ENCODE measurements at places on chromosomes 2 and 18.

DNA sequence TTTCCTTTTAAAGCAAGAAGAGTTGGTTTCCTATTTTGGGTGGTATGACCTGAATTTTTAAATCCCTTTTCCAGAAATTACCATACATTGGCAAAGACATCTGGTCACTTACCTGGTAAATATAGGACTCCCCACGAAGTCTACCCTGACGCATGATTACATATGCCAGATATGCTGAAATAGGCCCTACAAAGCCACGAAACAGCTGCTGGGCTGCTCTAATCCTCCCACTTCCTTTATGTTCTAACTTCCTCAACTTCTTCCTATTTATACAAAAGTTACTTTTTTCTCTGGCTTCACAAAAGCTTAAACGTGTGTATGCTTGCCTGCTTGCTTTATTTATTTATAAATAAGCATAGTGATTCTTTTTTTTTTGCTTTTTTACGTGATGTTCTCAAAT, 186.0 kb upstream of the EPHA4 start:
- DNase-seq: no peak

DNA sequence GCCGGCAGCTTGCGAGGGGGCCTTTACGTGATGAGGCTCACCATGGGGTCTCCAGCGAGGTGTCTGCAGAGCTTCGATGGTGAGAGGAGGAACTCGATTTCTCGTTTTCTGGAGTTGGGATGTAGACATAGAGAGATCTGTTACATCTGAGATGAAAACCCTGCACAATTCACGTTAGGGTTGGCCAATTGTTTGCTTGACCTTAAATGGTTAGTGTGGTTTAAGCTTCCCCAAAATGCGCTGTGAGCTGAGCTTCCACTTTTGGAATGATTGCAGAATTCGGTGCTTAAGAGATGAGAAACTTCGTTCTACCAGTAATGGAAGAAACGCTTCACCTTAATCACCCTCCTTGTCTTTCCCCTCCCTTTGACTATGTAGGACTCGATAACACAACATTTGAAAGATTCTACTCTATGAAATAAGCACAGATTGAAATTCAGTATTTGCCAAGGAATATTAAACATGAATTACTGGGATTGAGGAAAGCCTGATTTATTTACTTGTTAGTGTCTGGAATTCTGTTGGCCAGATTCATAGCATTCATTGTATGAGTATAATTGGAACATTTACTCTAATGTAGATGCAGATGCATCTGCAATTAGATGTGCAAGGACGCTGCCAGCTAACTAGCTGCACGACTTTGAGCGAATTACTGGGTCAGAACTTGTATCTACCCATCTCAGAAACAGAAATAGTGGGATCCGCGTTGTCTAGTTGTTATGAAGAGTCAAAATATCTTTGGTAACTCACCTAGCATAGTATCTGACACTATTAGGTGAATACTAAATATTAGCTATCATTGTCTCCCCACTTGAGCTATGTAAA, 1.6 kb upstream of the KLF7 start:
- no peak for DNase-seq

GRCh38 chr2:172726172-172726735, 9.4 kb upstream of the RAPGEF4 start:
- no peak for DNase-seq

- no peak for DNase-seq
Measured at GRCh38 chr2:182890773-182891378, 24.4 kb upstream of the FRZB start.

DNA sequence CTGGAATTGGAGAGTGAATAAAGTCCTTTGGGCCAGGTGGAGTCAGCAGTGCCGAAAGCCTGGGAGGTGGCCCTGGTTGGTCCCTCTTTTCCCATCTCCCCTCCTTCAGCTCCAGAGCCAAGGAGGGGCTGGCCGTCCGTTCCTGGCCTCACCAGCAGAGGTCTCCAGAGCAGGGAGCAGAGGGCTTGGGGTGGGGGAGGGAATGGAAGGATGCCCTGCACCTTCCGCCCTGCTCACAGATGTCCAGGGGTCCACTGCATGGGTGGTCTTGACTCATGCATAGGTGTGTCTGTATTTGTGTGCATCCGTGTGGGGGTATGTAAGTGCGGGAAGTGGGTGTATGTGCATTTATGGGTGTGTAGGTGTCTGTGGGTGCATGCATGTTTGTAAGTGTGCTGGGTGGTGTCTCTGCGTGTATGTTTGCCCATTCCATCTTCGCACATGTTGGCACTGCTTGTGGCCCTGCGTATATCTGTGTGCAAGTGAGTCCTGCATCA, 201.8 kb downstream of the ZFP36L2 start:
- no peak for DNase-seq

GRCh38 chr2:136310797-136311603, 193.1 kb upstream of the CXCR4 start:
- no peak for DNase-seq

- no peak for DNase-seq
Measured at GRCh38 chr18:52898485-52899058, 558.6 kb downstream of the DCC start.

- DNase-seq: no peak
Measured at GRCh38 chr18:7457262-7457661, 109.9 kb upstream of the PTPRM start.

DNA sequence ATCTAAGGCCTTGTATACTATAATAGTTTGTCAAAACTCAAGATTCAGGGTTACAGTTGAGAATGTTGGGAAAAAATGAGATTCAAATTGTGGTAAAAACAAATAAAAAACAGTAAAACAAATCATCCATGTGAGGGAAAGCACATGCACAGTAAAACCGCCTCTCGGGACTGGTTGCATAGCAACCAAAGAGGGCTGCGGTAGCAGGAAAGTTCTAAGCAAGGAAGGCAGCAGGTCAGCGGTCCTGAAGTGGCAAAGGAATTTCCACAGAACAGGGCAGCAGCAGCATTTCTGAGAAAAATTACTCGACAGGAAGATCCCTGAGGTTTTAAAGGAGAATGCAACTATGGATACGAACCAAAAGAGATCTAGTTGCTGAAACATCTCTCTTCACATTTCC, 93.7 kb downstream of the DYNAP start:
- no peak for DNase-seq

DNA sequence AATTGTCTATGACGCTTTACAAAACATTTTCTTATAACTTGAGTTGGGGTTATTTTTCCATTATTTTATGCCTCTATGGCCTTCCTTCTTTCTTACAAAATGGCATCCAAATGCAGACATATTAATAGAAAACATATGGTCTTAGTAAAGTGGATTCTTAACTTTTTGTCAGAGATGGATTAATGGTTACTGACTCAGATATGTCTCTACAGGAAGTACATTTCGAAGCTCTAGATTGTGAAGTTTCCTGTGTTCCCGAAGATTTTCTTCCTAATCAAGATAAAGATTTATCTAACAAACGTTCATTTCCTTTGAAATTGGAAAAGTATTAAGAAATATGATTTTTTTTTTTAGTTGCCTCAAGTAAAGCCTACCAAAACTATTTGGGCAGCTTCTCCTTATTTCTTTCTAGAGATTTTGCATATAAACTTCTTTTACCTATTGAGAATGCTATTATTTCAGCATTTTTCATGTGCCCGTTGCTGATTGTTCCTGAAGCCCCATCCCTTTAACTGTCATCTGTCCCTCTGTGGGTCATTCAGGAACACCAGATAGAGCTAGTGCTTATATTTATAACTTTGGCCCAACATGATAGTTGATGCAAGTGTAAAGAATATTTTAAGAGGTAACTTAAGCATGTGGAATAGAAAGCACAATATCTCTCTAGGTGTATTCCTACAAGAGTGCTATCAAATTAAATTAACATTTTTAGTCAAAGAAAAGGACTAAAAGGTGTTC, 498.0 kb downstream of the CCDC85A start:
- no peak for DNase-seq

DNA sequence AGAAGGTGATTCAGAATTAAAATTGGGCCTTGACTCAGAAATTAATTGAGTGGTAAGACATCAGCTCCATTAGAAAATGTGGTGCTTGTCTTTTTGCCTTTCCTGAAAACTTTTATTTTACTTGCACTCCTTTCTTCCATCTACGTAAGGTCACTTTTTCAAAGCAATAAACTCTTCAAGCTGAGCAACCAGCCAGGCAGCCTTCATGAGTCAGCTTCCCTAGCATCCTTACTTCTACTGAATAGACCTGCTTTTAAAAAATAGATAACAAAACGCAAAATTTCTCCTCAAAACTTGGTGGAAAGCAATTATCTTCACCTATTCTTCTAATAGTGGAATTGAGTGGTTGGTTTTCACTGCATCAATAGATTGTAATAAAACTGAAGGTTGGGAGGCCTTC, 504.2 kb downstream of the ARHGAP15 start:
- no peak for DNase-seq

GRCh38 chr2:195331129-195331528, 325.9 kb upstream of the SLC39A10 start:
- no peak for DNase-seq

- no peak for DNase-seq
Measured at GRCh38 chr18:46672062-46672970, 15.3 kb upstream of the LOXHD1 start.

DNA sequence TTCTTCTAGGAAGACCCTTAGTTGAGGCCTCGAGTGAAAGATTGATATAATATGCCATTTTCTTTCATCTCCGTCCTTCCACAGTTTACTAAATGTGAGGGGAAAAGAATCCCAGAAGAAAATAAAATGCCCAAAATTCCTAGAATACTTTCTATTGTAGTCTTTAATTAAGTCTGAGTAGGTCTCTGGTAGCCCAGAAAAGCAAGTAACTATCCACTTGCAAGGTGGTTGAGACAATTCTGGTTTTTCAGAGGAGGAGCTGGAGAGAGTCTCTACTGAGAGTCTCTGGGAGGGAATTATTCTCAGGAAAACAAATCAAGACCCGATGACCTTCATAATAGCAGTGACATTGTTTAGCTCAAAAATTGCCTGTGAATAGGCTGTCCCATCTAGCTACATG, 63.9 kb upstream of the TTC39C start:
- DNase-seq: no peak

DNA sequence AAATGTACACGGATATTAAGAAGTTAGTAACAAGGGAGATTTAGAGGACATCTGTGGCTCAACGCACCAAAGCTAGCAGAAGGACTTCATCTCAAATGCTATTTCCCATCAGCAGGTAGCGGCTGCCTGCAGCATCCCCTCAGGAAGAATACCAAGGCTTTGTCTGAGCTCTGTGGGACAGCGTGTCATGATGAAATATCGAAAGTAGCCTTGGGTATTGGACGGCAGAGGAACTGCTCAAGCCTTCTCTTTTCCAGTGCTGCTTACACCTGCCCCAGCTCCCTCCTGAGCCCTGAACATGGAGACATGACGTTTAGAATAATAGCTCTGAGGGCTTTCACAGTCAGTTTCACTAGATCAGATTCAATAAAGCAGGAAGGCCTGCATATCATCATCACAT, 241.6 kb downstream of the SUCLG1 start:
- no peak for DNase-seq

DNA sequence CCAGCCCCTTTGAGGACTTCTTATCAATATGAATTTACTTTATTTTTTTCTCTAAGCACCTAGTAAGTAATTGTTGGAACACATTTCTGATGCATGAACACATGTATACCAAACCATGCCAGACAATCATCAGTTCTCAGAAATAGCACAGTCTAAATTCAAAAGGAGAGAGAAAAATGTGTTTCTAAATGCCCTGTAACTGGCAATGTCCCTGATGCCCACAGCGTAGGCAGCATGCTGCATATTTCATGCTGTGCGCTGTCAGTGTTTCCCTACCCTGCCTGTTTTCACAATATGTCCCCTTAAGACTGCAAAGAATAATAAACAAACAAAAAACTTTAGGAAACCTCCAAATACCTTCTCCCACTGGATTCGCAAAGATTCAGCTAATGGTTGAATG, 881.0 kb upstream of the CHAC2 start:
- no peak for DNase-seq

GRCh38 chr2:136122661-136123060, 4.7 kb upstream of the CXCR4 start:
- no peak for DNase-seq

- no peak for DNase-seq
Measured at GRCh38 chr2:161414042-161415033, 1.8 kb upstream of the TBR1 start.

DNA sequence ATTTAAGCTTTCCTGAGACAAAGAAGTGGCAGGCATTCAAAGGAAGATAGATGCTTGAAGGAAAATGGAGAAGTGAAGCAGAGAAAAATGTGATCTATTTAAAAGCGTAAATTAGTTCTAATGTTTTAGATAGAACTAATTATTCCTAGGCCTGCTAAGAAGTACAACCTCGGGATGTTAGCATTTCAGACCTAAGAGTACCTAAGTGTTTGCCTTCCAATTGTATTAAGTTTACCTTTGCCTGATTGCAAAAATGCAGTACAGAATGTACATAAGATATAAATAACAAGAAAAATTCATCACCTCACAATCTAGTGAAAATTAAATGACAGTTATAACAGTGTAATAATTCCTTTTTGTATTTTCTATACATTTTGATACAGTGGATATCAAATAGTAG, 71.1 kb upstream of the HNMT start:
- DNase-seq: no peak

- no peak for DNase-seq
Measured at GRCh38 chr2:214322662-214323061, 88.2 kb upstream of the VWC2L start.

GRCh38 chr18:59022167-59022945, 117.3 kb upstream of the SEC11C start:
- no peak for DNase-seq
